Mesothelial cell of epicardium (in vitro differentiated cells): ENCODE measurements at places on chromosomes 6 and 20. TPM values are rescaled to one million over a fixed set of nuclear protein-coding genes. Genes with fewer than 3 reads are reported as not detected.

- peaks cover 20% of the 10 kb centered on the region for H3K27me3 ChIP-seq
- no peaks in the 10 kb centered on the region for H3K36me3 ChIP-seq
- DNase-seq = no peak
- H3K4me1 ChIP-seq = no peaks in the 10 kb centered on the region
- no peak overlapping the region for H3K27ac ChIP-seq
Observed at GRCh38 chr6:134308800-134309199, 9.1 kb downstream of the SGK1 start.

- peaks cover 8% of the 10 kb centered on the region for H3K4me1 ChIP-seq
- no peaks in the 10 kb centered on the region for H3K36me3 ChIP-seq
- no peaks in the 10 kb centered on the region for H3K27me3 ChIP-seq
- no peak for DNase-seq
Observed at GRCh38 chr6:95530176-95530819, 47.0 kb upstream of the MANEA start.

DNA sequence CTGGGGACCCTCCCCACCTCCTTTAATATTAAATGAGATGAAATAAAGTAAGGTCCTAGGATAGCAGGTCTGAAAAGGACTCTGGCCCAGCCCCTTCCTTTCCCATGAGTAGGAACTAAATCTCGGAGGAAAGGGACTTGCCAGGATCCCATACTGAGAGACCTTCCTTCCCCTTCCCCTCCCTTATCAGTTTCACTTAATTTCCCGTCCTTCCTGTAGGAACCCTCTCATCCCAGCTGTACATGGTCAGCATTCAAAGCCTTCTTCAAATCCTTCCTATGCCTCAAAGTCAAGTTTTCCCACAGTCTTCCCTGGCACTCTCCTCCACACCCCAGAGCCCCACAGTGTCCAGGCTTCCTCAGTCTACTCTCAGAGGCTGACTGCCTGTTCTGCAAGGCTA lies 71.3 kb upstream of the MYL9 start:
- DNase-seq = no peak
- peaks cover 80% of the 10 kb centered on the region for H3K4me1 ChIP-seq
- H3K27ac ChIP-seq = peak overlapping the region; percentile 59
- no peak overlapping the region for H3K4me3 ChIP-seq
- H3K36me3 ChIP-seq = no peaks in the 10 kb centered on the region
- no peaks in the 10 kb centered on the region for H3K27me3 ChIP-seq

DNA sequence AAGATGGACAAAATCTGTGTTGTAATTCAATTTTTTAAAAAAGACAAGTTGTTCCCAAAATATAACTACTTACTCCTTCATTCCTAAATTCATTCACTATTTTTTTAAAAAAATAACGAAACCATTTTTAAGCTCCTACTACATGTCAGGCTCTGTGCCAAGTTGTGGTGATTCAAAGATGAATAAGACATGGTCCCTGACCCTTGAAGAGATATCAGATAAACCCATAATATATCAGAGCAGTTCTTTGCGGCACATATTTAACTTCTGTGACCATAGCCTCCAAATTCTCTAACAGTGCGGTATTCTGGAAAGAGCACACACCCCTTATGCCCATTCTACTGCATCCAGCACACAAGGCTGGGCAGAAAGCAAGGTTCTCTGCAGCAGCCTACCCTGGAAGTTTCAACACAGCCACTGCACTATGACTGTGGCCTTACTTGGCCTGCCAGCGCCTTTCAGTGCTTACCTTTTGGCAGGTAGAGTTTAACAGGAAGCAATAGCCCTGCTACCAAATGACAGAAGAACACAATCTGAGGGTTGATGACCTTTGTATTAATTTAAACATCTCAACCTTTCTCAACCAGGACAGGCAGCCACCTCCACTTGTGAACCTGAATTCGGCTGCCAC lies 406.5 kb downstream of the BTBD9 start:
- H3K4me1 ChIP-seq = no peaks in the 10 kb centered on the region
- no peak overlapping the region for H3K27ac ChIP-seq
- H3K27me3 ChIP-seq = no peaks in the 10 kb centered on the region
- DNase-seq = no peak
- no peaks in the 10 kb centered on the region for H3K36me3 ChIP-seq

- H3K4me1 ChIP-seq = peaks cover 35% of the 10 kb centered on the region
- H3K36me3 ChIP-seq = peaks cover 31% of the 10 kb centered on the region
- H3K27me3 ChIP-seq = no peaks in the 10 kb centered on the region
Observed at GRCh38 chr20:59031564-59032022, 542 bp downstream of the ATP5F1E start.

GRCh38 chr6:136037876-136038460 lies 186.5 kb downstream of the PDE7B start:
- H3K36me3 ChIP-seq = no peaks in the 10 kb centered on the region
- peak overlapping the region; percentile 67 for H3K4me3 ChIP-seq
- DNase-seq = peak; percentile 42
- peaks cover 70% of the 10 kb centered on the region for H3K4me1 ChIP-seq
- peak overlapping the region; percentile 92 for H3K27ac ChIP-seq
- no peaks in the 10 kb centered on the region for H3K27me3 ChIP-seq

DNA sequence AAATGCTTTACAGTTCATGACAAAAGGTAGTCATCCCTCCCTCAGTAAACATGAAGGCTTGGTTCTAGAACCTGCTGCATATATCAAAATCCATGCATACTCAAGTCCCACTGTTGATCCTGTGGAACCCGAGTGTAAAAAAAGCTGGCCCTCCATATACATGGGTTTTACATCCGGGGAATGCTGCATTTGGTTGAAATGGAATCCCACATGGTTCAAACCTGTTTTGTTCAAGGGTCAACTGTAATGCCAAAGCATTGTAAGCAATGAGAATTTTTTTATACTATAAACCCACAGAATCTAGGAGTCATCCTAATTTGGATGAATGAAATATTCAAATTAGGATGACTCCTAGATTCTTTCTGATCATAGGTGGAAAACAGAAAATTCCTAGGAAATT lies 5.9 kb upstream of the HDAC2 start:
- DNase-seq = no peak
- no peaks in the 10 kb centered on the region for H3K36me3 ChIP-seq
- no peak overlapping the region for H3K4me3 ChIP-seq

- peaks cover 10% of the 10 kb centered on the region for H3K27me3 ChIP-seq
- H3K36me3 ChIP-seq = no peaks in the 10 kb centered on the region
- no peaks in the 10 kb centered on the region for H3K4me1 ChIP-seq
- H3K27ac ChIP-seq = no peak overlapping the region
- H3K4me3 ChIP-seq = no peak overlapping the region
Observed at GRCh38 chr20:55140631-55141030, 665.2 kb downstream of the DOK5 start.

- peaks cover 10% of the 10 kb centered on the region for H3K4me1 ChIP-seq
- DNase-seq = peak; percentile 89
- peak overlapping the region; percentile 86 for H3K4me3 ChIP-seq
- peaks cover 2% of the 10 kb centered on the region for H3K27me3 ChIP-seq
- H3K27ac ChIP-seq = peak overlapping the region; percentile 87
Observed at GRCh38 chr6:31580807-31581433, 1.3 kb downstream of the LTB start.

GRCh38 chr6:135323202-135323668 lies 142.1 kb downstream of the MYB start:
- H3K27ac ChIP-seq = no peak overlapping the region
- no peaks in the 10 kb centered on the region for H3K27me3 ChIP-seq
- H3K4me1 ChIP-seq = peaks cover 8% of the 10 kb centered on the region
- H3K36me3 ChIP-seq = peaks cover 7% of the 10 kb centered on the region
- DNase-seq = no peak

GRCh38 chr20:25991051-25991755 lies 294.6 kb upstream of the ZNF337 start:
- H3K4me3 ChIP-seq = no peak overlapping the region
- peaks cover 5% of the 10 kb centered on the region for H3K4me1 ChIP-seq
- DNase-seq = no peak
- peaks cover 5% of the 10 kb centered on the region for H3K27me3 ChIP-seq

GRCh38 chr6:133358574-133359150 lies 117.5 kb downstream of the EYA4 start:
- H3K4me3 ChIP-seq = no peak overlapping the region
- H3K4me1 ChIP-seq = peaks cover 17% of the 10 kb centered on the region
- peaks cover 1% of the 10 kb centered on the region for H3K36me3 ChIP-seq
- no peaks in the 10 kb centered on the region for H3K27me3 ChIP-seq
- no peak for DNase-seq

DNA sequence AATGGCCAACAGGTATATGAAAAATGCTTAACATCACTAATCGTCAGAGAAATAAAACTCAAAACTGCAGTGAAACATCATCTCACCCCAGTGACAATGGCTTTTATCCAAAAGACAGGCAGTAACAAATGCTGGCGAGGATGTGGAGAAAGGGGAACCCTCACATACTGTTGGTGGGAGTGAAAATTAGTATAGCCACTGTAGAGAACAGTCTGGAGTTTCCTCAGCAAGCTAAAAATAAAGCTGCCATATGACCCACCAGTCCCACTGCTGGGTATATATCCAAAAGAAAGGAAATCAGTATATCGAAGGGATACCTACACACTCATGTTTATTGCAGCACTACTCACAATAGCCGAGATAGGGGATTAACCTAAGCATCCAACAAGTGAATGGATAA lies 23.4 kb upstream of the INSM1 start:
- H3K27ac ChIP-seq = no peak overlapping the region
- no peaks in the 10 kb centered on the region for H3K4me1 ChIP-seq
- H3K4me3 ChIP-seq = no peak overlapping the region
- H3K36me3 ChIP-seq = no peaks in the 10 kb centered on the region
- DNase-seq = no peak
- peaks cover 50% of the 10 kb centered on the region for H3K27me3 ChIP-seq

GRCh38 chr20:50136822-50137599 lies 16.5 kb downstream of the PEDS1 start:
- no peaks in the 10 kb centered on the region for H3K4me1 ChIP-seq
- H3K27ac ChIP-seq = no peak overlapping the region
- H3K36me3 ChIP-seq = peaks cover 27% of the 10 kb centered on the region
- no peak for DNase-seq

GRCh38 chr6:105592329-105592728 lies 189.4 kb upstream of the PREP start:
- no peak overlapping the region for H3K4me3 ChIP-seq
- H3K36me3 ChIP-seq = no peaks in the 10 kb centered on the region
- H3K27ac ChIP-seq = no peak overlapping the region
- H3K27me3 ChIP-seq = no peaks in the 10 kb centered on the region

DNA sequence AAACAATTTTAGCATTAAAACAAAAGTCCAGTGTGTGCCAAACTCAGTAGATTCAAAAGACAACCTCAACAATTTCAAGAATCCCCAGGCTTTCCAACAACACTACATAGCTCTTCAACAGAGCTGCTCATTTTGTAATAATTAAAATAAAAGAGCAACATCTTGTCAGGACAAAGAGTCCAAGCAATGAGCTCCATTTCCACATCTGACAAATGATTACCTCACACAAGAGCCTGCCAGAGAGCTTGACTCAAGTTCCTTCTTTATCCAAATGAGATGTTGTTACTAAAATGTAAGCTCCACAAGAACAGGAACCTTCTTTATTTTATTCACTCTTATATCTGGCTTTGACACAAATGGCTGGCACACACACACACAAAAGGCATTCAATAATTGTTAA lies 449.8 kb downstream of the HACE1 start:
- H3K36me3 ChIP-seq = no peaks in the 10 kb centered on the region
- H3K27me3 ChIP-seq = no peaks in the 10 kb centered on the region
- no peak overlapping the region for H3K27ac ChIP-seq
- no peak for DNase-seq
- H3K4me3 ChIP-seq = no peak overlapping the region
- no peaks in the 10 kb centered on the region for H3K4me1 ChIP-seq

DNA sequence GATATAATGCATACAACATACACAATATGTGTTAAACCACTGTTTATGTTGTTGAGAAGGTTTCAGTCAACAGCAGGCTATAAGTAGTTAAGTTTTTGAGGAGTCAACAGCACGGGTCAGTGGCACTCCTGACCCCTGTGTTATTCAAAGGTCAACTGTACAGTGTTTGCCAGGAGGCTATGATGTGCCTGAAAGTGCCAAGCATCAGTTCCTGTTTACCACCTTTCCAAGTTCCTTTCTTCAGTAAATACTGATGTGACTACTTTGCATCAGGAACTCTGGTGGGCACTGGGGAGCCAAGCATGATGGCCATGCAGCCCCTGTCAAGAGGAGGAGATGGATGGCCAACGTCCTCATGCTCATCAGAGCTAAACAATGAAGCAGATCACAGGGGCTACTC lies 224.4 kb upstream of the EXOC2 start:
- no peak overlapping the region for H3K27ac ChIP-seq
- no peaks in the 10 kb centered on the region for H3K36me3 ChIP-seq
- H3K27me3 ChIP-seq = peaks cover 19% of the 10 kb centered on the region
- no peak overlapping the region for H3K4me3 ChIP-seq
- DNase-seq = no peak
- H3K4me1 ChIP-seq = peaks cover 2% of the 10 kb centered on the region

TRIM10 gene
- not detected in 3 replicates for total RNA-seq

SMOC2 gene
- total RNA-seq = 4.4 to 4.9 TPM (median 4.8 TPM) in 3 replicates

KIAA0408 gene
- total RNA-seq = 0.25 to 0.58 TPM (median 0.27 TPM) in 3 replicates

OOEP gene
- not detected in 3 replicates for total RNA-seq

RHAG gene
- not detected in 3 replicates for total RNA-seq

MOG gene
- total RNA-seq = 0.65 to 1.4 TPM (median 0.82 TPM) in 3 replicates

PRICKLE4 gene
- 4.5 to 8.1 TPM (median 6.6 TPM) in 3 replicates for total RNA-seq

MYLIP gene
- 23.9 to 25.7 TPM (median 24.9 TPM) in 3 replicates for total RNA-seq

MCUR1 gene
- 18.1 to 21.7 TPM (median 19.8 TPM) in 3 replicates for total RNA-seq

FNDC11 gene
- total RNA-seq = 0.86 to 1.4 TPM (median 1.1 TPM) in 3 replicates
